ENCODE measurements at places on chromosomes 7 and 10.

GRCh38 chr10:103874730-103875129 is 19.4 kb upstream of the SH3PXD2A start:
- DNase-seq: no peak

GRCh38 chr7:21064698-21065648 is 278.3 kb upstream of the SP8 start:
- no peak for DNase-seq

DNA sequence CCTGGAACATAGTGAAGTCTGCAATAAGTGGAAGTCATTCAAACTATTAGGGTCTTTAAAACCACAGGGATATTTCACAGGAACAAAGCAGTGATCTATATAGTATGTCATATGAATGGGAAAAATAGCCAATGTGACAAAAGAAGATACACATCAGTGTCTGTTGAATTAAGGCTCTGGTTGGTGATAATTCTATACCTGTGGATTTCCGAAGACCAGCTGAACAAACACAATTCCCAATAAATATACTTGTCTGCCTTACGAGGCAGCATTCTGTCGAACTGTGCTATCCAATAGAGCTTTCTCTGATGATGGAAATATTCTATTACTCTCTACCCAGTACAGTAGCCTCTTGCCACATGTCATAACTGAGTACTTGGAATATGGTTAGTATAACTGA is 55.9 kb upstream of the CAV2 start:
- DNase-seq: no peak

DNA sequence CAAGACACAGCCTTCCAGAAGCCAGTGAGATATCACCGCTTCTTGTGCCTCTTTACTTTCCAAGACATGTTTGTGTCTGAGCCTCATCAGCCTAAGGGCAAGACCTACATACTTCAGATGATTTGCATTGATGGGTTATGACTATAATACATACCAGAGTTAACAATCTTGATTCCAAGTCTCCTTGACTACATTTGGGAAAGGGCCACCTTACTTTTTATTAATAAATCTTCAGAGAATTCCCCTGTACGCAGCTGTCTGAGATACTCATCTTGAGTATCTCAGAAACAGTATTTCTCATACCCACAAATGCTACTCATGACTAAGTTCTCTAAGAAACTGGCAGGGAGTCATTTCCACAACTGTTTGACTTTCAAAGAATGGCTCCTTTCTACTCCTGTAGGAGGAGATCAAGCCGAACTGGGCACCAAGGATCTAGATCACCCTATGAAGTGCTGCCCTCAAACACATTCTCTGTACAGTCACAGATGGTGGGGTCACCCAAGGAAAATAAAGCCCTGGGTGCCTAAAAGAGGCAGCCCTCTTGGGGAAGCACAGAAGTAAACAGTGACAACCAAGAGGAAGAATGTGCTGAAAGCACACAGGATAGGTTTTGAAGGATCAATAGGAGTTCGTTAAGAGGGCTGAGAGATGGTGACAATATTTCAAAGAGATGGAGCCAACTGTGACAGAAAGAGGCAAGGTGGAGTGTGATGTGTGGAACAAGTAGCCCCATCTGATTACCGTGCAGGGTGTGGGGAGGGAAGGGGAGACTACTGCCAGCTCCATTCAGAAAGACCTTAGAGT is 138.9 kb downstream of the JAZF1 start:
- DNase-seq: peak; percentile 14

GRCh38 chr7:151588982-151589381 is 69.3 kb upstream of the RHEB start:
- no peak for DNase-seq

DNA sequence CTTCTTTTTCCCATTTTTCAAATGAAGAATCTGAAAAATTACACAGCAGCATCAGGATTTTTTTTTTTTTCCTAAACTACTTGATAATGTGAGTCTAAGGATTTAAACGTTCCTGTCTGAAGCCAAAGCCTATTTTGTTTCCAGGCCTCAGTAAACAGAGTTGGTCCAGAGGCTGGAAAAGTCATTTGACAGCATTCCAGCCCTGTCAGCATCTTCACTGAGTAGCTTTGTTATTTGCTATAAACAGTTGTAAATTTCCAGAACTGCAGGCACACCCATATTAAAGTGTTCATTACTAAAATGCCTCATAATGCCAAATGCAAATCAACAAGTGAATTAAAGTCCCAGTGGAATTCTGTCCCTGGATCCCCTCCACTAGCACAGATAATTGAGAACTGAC is 35.5 kb upstream of the KMT2E start:
- DNase-seq: no peak

DNA sequence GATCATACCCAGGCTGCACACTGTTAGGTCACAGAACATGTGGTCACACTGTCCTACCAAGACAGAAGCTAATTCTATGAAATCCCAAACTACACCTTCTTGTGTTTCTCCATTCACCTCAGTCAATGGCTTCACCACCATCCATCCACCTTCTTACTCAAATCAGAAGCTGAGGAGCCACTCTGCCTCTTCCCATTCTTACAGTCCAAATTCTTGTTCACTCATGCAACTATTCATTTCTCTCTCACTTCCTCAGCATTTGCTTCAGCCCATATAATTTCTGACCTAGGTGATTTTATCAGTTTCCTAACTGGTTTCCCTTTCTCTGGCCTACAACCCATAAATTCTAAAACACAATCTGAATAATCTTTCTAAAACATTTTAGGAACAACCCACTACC is 229.2 kb downstream of the LRRN3 start:
- DNase-seq: no peak

DNA sequence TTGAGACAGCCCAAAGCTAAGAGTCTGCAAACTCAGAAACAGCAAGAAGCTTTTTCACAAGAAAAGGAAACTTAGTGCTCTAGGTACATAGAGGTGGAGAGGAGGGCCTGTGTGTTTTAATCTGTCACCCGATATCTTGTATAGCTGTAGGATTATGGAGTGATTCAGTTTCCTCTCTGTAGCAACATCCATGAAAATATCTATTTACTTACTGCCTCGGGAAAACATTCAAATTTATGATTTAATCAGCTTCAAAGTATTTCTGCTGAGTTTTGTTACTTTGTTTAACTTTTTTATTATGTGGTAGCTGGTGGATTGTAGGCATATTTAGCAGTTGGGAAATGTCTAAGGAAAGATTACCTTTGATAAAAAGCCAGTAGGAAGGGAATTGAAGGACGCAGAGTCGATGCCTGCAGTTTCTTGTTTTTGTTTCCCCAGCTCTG is 292.0 kb downstream of the CCDC3 start:
- DNase-seq: no peak

DNA sequence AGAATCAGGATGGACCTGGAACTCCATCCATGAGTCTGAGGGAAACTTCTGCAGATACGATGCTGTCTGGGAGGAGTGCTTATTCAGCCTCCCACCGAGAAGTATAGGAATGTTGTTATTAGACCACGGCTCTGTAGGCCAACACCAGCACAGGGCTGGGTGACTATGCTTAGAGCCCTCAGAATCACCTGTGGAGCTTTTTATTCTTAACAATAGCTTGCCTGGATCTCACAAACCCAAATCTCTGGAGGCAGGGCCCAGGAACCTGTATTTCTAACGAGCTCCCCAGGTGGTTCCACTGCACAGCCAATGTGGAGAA is 55.6 kb upstream of the ARID5B start:
- no peak for DNase-seq

DNA sequence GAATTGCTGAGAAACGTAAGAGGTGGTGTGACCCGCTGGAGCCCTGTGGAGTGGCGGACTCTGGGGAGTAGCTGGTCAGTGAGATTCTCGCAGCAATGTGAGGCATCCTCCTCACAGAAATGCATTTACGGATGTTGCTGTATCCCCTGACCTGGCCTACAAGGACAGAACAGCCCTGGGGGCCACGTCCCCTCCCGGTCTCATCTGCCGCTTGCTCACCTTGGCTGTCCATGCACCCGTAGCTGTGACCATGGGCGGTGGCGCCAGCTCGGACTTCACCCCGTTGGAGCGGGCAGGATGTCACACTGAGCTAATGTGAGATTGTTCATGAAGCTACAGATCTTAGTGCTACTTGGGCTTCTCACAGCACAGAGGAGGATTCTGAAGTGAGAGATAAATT is 193.8 kb downstream of the EBF3 start:
- DNase-seq: no peak

GRCh38 chr7:31043051-31043471 is 9.0 kb upstream of the ADCYAP1R1 start:
- DNase-seq: no peak

DNA sequence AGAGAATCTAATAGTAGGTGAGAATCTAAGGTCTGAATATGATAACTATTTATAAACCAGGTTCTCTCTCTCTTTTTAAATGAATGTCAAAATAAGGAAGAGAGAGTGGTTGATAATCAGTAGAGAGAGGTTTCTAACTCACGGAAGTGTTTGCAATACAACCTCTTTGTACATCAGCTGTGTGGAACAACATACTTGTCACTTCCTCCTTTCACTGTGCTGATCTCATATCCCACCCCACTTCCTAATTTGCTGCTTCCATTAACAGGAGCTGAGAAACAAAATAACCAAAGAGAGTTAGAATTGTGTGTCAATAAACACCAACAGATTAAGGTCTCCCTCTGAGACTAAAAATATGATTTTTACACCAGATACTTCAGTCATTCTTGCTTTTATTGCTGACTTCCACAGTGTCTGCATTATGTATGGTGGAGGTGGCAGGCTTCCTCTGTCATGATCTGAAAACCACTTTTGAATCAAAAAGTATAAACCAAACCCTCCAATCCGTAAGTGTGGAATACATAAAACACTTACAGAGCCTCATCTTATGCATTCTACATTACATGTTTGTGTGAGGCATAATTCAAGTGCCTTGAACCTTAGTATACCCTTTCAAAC is 25.0 kb downstream of the CACUL1 start:
- DNase-seq: peak; percentile 57

DNA sequence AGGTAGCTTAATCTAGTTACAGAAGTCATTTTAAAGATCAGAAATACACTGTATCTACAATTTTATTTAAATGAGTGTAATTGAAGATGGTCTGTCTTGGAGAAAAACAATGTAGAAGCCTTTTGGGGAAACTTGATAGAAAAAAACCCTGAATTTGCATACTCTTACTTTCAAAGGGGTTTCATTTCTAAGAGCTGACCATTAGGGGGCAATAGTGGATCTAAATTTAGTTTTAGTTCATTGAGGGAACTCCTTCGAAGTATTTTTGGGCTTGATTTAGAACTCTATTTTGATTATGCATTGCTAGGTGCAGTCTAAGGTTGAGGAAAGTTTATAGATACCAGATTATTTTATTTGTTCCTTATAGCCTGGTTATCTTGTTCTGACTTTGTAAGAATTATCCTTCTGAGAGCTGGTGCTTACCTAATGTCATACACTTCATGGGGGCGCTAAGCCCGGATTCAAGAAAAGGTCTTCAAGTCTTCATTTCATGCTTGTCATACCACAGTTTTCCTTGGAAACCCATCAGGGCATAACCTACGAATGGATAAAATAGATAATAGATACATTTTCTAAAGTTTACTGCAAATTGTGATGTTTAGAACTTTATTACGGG is 69.1 kb upstream of the MXI1 start:
- peak; percentile 71 for DNase-seq

- no peak for DNase-seq
Measured at GRCh38 chr7:99013266-99014112, 130.4 kb downstream of the SMURF1 start.

GRCh38 chr7:75823198-75823910 is 9.7 kb upstream of the CCL24 start:
- no peak for DNase-seq

DNA sequence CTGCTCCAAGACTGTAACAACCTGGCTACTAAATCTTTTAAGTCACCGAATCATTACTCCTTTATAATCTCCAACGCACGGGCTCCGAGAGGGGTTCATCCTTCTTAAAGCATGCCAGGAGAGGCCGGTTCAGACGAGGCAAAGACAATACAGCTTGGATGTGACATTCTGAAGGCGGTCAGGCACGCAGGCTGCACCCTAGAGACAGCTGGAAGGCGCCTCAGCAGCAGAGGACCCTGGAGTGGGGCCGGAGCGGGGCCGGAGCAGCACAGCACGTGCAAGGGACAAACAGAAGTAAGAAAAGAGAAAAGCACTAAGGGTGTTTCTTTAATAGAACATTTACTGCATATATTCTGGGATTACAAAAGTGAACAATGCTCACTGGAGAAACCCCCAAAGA is 97.8 kb upstream of the PPP2R2D start:
- DNase-seq: no peak

DNA sequence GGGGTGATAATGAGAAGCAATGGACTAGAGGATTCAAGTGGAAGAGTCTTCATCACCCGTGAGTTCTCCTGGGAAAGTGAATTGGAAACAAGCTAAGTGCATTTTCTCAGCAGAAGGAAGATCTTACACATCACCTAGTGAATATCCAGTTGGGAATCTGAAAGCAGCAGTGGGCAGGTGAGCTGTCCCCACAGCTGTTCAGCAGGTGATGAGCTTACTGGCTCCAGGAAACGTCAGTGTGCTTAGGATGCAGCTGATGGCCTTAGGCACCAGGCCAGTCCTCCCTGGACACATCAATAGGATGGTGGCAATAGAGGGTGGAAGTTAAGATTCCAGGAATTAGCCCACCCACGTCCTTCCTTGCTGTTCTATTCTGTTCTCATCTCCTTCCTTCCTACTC is 66.7 kb downstream of the NOD1 start:
- no peak for DNase-seq

GRCh38 chr7:1950452-1951158 is 280.5 kb downstream of the ELFN1 start:
- no peak for DNase-seq
